EL (cell line): ENCODE measurements at places on chromosomes 3 and 15.

DNA sequence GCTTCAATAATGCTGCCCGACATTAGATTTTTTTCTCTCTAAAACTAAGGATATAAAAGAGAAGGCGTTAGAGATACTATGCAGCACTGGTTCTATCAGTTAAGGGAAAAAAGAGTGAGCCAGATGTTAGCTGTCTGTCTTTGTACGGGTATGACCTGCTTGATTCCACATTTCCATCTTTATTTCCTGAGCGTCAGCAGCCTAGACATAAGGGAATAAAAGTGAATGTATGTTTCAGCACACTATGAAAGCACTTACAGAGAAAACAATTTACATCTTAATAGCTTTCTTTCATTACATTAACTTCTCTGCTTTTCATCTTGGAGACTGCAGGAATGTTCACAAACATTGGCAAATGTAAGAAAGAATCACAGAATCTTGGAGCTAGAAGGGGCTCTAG lies 319.3 kb downstream of the CTNNB1 start:
- no peak for DNase-seq

DNA sequence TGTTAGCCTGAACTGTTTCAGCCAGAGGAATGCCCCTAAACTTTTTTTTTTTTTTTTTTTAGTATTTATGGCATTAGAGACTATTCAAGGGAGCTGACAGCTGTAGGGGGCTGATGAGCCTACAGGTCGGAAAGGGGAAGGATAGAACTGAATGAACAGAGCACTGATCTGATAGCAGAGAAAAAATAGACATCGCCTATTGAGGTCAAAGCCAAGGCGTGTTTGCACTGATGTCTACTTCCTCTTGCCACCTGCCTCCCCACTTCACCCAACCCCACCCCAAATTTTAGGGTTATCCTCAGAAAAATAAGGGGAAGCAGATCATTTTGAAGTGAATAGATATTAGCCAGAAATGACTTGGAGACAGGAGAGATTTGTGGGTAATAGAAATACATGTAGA lies 3.0 kb upstream of the ZMAT3 start:
- no peak for DNase-seq

- DNase-seq = no peak
Observed at GRCh38 chr15:101024073-101024695, 105.0 kb downstream of the LRRK1 start.

GRCh38 chr3:169280010-169280585 lies 383.4 kb downstream of the MECOM start:
- no peak for DNase-seq

GRCh38 chr3:69044608-69045007 lies 7.5 kb downstream of the TMF1 start:
- no peak for DNase-seq

DNA sequence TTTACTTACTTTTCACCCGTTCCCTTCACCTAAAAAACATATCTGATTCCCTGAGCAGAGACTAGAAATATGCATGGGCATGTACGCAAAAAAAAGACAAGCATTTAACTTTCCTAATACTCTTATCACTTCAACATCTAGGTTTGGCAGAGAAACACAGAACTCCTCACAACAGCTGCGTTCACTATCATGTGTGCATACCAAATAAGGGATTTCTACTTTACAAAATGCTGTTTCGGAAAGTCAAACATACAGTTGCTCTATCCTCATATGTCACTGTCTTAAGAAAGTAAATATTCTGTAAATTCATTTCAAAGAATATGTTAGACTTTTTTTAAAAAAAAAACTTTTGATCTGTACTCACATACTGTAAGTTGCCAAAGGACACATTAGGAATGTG lies 65.1 kb upstream of the CBLB start:
- no peak for DNase-seq

DNA sequence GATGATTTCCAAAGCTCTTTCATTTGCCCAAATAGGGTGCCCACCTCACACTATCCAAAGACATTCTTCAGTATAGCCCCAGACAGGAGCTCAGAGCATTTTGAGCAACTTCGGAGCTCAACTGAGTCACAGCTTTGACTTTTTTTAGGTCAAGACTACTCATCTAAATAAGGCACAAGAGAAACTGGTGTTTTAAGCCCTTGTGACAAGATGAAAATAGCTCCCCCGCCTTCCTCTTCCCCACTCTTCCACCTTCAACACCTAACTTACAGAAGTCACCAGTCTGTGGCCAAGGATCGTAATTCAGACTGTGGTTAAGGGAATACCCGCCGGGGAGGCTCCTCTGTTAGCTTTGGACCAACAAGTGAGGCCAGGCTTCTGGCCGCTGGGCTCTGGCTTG lies 60.4 kb upstream of the CA12 start:
- no peak for DNase-seq

DNA sequence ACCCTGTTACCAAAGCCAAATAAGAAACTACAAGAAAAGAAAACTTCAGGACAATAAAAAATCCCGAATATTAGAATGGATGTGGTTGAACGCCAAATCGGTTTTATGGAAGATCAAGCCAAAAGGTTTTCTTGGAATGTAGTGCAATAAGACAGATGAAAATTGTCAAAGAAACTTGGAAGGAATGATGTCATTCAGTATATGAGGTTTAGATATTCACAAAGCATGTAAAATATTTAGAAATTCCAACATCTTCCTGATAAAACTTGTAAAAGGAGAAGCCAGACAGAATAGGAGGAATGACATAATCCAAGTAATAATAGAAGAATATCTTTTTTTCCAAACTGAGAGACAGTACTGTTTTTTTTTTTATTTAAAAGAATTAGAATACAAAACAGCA lies 130.3 kb upstream of the ZPLD1 start:
- DNase-seq = no peak

DNA sequence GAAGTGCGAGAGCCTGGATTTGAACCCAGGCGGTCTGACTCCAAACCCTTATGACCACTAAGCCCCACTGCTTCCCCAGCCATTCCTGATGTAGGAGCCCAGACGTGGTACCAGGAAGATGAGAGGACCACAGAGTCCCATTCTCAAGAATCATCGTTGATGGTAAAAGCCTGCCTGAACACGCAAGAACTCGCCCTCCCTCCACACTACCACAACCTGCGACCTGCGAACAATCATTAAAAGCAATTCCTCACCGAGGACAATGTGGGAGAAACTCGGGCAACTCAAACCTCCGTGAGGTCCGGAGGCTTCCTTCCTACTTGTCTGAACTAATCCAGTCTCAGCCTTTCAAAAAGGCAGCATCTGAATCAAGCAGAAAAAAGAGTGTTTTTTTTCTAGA lies 10.3 kb downstream of the MAGI1 start:
- no peak for DNase-seq

DNA sequence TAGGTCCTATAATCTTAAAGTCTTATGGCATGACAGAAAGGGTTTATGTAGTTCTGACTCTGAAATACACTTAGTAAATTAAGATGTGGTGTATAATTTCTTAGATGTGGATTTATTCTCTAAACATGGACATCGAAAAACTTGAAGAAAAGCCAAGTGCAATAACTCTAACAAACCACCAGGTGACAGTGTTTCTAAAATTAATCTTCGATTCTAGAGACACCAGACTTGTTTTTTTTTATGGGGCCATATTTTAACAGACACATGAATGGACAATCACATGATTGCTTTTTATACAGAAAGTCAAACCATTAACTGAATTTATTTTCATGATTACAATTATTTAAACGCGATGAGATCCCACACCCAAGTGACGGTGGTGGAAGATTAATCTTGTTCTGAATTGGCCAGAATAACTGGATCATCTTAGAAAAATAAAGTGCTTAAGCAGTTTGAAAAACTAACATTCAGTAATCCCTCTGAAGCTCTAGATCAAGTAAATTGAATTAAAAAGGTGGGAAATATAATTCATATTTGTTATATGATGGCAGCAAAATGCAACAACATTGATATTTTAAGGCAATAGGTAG lies 305.1 kb downstream of the LSAMP start:
- DNase-seq = peak; percentile 13

GRCh38 chr3:43533009-43533408 lies 88.8 kb downstream of the ANO10 start:
- no peak for DNase-seq

DNA sequence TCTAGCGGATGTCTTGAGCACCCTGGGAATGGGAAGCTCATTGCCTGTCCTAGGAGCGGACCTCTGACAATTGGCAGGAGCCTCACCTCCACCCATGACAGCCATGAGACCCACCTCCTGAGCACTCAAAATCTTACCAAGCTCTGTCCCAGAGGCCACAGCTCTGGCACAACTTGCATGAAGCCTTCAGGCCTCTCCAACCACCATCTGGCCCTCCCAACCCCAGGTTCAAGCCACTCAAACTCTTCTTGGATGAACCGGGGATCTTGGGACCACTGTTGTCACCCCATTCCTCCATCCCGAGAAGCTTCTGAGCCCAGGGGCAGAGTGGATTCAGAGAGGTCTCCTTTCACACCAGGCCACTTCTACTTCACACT lies 1.5 kb downstream of the VIPR1 start:
- no peak for DNase-seq

DNA sequence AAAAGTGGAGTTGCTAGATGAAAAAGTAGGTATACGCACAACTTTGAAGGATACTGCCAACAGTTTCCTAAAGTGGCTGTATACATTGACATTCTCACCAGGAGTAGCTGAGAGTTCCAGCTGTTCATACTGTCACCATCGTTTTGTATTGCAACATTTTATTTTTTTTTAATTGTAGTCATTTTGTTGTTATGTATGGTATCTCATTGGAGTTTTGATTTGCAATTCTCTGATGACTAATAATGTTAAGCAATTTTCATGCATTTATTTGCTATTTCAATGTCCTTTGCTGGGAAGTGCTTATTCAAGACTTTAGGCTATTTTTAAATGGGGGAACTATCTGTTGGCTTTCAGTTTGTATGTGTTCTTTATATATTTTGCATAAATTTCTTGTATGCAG lies 185.1 kb upstream of the TGFBR2 start:
- peak; percentile 72 for DNase-seq

GRCh38 chr3:79172241-79172640 lies 595.6 kb downstream of the ROBO1 start:
- DNase-seq = peak; percentile 41

- no peak for DNase-seq
Observed at GRCh38 chr3:27500035-27500434, 15.9 kb upstream of the SLC4A7 start.
